ENCODE measurements at places on chromosomes 2 and 18.

DNA sequence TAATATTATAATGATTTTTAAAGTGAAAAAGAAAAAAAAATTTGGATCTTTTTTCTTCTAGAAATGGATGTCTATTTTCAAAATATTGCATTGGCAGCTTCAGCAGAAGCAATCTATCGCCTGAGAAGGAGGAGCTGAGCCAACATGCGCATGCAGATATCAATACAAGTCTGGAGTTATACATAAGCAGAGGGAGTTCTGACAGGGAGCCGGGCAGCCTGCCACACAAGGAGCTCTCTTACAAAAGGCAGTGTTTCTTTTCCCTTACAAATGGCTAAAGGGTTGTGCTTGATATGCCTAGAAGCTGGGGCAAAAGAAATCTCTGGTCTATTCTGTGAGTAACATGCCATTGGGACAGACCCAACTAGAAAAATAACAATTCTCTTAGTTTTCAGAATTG lies 291.9 kb upstream of the TRIB2 start:
- no peak for DNase-seq

GRCh38 chr18:9240270-9240669 lies 94.3 kb upstream of the TWSG1 start:
- DNase-seq = no peak

- DNase-seq = no peak
Measured at GRCh38 chr18:60246606-60247005, 126.0 kb downstream of the MC4R start.

GRCh38 chr2:108349571-108349928 lies 28.2 kb upstream of the SULT1C4 start:
- DNase-seq = no peak

GRCh38 chr2:55805686-55806085 lies 112.0 kb upstream of the PNPT1 start:
- no peak for DNase-seq

GRCh38 chr18:58813561-58814225 lies 51.0 kb upstream of the ZNF532 start:
- DNase-seq = no peak

GRCh38 chr2:136122661-136123060 lies 4.7 kb upstream of the CXCR4 start:
- no peak for DNase-seq

GRCh38 chr18:73645160-73645715 lies 502.4 kb downstream of the FBXO15 start:
- peak; percentile 30 for DNase-seq

DNA sequence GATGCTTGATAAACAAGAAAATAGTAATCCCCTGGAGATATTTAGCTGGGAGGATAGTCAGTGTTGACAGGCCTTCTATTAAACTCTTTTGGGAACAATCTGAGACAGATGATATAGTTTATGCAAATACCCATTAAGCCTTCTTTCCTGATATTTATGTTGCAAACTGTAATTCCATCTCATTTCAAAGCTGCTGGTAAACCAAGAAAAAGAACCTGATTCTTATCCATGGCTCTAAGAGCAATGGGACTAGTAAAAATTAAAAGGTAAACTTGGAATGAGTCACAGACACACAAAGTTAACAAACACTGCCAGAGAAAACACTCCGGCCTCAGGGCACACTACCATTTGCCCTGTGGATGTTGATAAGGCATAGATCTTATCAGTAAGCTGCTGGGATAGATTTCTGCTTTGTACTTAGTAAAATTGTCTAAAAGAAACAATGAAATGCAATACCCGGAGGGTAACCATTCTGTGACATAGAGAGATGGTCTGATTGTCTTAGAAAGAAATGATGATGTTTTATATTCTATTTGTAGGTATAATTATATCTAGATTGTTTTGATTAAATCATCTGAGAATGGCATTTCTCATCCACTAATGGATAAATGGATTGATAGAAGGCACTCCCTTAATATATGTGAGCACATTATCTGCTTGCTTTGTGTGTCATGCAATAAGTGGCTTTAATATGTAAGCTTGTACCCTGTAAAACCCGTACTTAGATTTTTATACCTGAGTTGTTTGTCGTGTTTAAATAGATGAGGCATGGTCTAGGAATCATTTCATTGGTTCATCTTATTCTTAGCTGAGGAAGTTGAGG lies 13.2 kb downstream of the GALR1 start:
- peak; percentile 77 for DNase-seq

- no peak for DNase-seq
Measured at GRCh38 chr2:96510931-96511595, 5.9 kb upstream of the NEURL3 start.

GRCh38 chr18:54335638-54336173 lies 22.0 kb downstream of the STARD6 start:
- DNase-seq = peak; percentile 10

- no peak for DNase-seq
Measured at GRCh38 chr2:68879296-68879695, 8.1 kb upstream of the BMP10 start.

DNA sequence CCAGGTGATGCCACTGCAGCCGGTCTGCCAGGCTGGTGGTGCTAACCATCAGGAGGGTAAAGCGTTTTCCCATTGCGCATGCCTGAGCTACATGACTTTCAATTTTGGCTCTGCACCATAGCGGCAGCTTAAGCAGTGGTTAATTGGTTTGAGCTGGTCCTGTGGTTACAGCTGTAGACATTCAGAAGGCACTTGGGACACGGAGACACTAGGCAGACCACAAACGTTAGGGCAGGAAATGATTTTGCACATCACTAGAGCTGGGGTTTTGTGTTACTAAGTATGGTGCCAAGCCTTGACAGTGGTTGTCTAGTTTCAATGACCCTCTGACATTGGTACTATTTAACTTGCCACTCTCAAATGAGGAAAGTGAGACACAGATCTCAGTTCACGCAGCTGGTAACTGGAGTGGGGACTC lies 28.9 kb upstream of the CNOT11 start:
- DNase-seq = no peak

- DNase-seq = no peak
Measured at GRCh38 chr18:76960528-76961035, 138.2 kb downstream of the ZNF236 start.

- DNase-seq = peak; percentile 27
Measured at GRCh38 chr2:109403841-109404201, 209.9 kb downstream of the SEPTIN10 start.

DNA sequence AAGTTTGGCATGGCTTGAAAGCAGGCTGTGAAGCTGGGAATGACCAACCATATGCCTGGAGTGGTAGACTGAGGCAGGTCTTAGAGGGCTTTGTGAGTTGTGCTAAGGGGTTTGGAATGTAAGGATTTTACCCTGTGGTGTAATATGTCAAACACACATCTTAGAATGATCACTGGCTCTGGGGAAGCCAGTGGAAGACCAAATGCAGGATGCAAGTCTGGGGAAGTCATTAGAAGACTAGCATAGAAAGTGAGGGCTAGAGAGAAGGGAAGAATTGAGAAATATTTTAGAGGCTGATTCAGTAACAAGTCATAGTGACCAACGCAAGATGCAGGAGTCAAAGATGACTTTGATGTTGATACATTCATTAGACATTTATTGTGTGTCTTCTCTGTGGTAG lies 3.5 kb upstream of the FHOD3 start:
- DNase-seq = peak; percentile 34

DNA sequence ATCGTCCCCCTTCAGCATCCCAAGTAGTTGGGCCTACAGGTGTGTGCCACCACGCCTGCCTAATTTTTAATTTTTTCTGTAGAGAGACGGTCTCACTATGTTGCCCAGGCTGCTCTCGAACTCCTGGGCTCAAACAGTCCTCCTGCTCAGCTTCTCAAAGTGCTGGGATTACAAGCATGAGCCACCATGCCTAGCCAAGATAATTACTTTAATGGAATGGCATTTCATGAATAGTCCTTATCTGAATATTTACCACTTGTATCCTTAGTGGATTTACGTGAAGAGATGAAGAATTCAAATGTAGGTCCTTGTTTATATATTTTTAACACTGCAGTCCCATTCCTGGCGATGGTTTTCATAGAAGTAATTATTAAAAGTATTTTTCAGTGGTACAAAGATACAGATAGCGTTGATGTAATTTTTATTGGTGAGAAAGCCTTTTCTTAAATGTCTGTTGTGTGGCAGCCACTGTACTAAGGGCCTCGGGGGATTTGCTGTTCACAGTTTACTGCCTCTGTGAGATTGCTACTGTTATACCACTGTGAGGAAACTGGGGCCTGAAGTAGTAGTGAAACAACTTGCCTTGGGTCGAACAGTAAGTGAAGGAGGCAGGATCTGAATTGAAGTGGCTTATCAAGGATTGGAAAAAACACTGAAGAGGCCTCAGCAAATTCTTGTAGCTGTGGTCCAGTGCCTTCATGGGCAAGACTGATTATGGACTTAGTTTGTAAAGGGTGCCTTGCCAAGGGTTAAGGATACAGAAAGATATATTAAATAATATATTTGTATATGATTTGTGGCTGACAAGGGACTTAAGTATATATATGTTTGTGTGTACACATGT lies 151.2 kb downstream of the PRPF40A start:
- no peak for DNase-seq

All from PC-3 (cell line).